ENCODE measurements at places on chromosomes 3 and 15. TPM values are rescaled to one million over a fixed set of nuclear protein-coding genes. Genes with fewer than 3 reads are reported as not detected.

DNA sequence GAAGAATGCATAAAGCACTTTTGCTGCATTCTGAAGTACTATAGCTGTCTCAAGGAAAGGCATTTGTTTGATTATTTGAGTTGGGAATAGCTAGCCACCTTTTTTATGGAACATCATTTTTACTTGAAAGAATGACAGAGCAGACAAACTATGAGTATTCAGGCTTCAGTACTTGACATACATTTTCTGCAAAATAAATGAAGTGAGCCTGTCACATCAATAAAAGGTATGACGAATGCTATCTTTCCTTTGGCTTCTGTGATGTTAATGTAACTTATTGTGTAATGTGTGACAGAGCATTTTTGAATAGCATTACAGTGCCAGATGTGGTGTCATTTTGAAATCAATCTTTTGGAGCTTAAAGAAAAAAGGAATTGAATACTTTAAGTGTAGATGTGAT is 440.3 kb upstream of the ONECUT1 start:
- no peak for DNase-seq

GRCh38 chr15:53454843-53455721 is 304.4 kb downstream of the WDR72 start:
- DNase-seq = no peak

GRCh38 chr15:60254416-60254815 is 143.4 kb downstream of the ANXA2 start:
- DNase-seq = no peak

DNA sequence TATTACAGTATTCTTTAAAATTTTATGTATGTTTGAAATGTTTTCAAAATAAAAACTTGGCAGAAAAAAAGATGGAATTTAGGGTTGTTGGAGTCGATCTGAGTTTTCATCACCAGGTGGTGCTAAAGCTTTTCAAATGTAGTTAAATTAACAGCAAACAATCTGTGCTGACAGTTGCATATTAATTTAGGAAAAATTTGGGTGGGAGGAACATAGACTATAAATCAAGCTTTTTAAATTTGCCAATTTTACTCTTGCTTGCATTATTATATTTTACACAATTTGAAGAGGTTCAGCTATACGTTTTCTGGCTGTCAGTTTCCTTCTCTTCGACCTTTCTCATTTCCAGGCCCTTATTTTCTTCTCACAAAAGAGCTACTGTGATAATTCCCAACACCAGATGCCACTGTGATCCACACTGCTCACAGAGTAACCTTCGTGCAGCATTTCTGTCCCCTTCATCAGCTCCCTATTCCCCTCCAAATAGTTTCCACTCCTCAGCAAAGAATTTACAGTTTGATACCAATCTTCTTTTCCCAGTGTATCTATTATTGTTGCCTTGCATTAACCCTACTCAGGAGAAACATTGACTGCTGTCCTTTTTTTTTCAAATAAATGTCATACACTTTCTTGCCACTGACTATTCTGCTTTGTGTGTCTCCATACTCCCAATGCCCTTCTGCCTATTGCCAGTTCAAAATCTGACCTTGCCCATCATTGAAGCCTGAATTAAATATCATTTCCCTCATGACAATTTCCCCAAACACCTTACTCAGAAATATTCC is 53.4 kb upstream of the EIF5A2 start:
- no peak for DNase-seq

The BAHD1 gene
- 20.0 TPM for total RNA-seq

The ZNF385D gene
- 0.49 TPM for total RNA-seq

The CAND2 gene
- total RNA-seq = 13.2 TPM

The FOXL2NB gene
- total RNA-seq = not detected

The LRRC15 gene
- total RNA-seq = 0.79 TPM
